ENCODE measurements at places on chromosomes 12 and 14. TPM values are rescaled to one million over a fixed set of nuclear protein-coding genes. Genes with fewer than 3 reads are reported as not detected.

MSRB3 gene
- total RNA-seq, result 36.8 TPM

AMIGO2 gene
- total RNA-seq, result 5.8 TPM

GRCh38 chr14:103905842-103906456, 22.3 kb upstream of the TDRD9 start:
- no peak for DNase-seq

GRCh38 chr12:50745861-50746260, 18.0 kb upstream of the ATF1 start:
- no peak for DNase-seq

DNA sequence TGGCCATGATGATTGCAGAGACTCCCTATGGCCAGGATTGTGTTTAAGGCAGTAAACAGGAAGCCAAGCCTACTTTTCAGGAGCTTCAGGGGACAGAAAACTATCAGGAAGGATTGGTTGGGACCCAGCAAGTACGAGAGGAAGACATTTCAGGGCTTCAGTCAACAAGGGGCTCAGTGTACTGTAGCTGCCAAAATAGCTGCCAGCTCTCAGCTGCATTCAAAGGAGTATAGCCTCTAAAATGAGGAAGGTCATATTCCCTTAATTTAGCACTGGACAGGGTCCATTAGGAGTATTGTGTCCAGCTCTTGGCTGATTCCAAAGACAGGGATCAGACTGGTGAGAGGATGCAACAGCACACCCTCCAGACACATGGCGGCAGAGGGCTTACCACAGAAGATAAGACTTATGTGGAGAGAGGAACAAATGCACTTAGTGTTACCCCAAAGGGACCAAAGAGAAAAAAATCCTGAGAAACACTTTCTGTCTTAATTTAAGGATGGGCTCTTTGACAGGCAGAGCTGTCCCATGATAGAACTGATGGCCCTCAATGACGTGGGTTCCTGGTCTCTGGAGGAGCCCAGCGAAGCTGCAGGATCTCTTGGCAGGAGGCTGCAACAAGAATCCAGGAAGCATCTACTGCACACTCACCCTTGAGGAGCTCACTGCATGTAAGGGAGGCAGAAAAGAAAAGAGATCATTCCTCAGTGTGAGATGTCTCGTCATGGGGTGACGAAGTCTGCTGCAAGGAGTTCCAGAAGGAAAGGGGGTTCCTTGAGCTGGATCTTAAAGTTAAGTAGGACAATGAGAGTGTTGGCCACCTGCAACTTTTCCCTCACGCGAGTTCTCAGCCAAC, 14.8 kb downstream of the BDKRB1 start:
- no peak for DNase-seq

- DNase-seq, result no peak
Measured at GRCh38 chr12:92604786-92605185, 98.0 kb upstream of the PLEKHG7 start.

- no peak for DNase-seq
Measured at GRCh38 chr12:96521895-96522682, 32.7 kb downstream of the CFAP54 start.

DNA sequence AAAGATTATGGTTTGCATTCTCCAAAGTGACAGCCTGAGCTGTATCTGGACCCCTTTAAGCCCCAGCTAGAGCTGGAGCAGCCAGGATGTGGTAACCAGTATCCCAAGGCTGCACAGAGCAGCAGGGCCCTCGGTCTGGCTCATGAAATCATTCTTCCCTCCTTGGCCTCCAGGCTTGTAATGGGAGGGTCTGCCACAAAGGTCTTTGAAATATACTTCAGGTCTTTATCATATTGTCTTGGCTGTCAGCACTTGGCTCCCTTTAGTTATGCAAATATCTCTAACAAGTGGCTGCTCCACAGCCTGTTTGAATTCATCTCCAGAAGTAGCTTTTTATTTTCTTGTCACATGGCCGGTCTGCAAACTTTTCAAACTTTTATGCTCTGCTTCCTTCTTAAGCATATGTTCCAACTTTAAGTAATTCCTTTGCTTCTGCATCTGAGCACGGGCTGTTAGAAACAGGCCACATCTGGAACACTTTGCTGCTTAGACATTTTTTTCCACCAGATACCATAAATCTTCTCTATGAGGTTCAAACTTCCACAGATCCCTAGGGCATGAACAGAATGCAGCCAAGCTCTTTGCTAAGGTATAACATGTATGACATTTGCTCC, 663.4 kb upstream of the MIS18BP1 start:
- no peak for DNase-seq

DNA sequence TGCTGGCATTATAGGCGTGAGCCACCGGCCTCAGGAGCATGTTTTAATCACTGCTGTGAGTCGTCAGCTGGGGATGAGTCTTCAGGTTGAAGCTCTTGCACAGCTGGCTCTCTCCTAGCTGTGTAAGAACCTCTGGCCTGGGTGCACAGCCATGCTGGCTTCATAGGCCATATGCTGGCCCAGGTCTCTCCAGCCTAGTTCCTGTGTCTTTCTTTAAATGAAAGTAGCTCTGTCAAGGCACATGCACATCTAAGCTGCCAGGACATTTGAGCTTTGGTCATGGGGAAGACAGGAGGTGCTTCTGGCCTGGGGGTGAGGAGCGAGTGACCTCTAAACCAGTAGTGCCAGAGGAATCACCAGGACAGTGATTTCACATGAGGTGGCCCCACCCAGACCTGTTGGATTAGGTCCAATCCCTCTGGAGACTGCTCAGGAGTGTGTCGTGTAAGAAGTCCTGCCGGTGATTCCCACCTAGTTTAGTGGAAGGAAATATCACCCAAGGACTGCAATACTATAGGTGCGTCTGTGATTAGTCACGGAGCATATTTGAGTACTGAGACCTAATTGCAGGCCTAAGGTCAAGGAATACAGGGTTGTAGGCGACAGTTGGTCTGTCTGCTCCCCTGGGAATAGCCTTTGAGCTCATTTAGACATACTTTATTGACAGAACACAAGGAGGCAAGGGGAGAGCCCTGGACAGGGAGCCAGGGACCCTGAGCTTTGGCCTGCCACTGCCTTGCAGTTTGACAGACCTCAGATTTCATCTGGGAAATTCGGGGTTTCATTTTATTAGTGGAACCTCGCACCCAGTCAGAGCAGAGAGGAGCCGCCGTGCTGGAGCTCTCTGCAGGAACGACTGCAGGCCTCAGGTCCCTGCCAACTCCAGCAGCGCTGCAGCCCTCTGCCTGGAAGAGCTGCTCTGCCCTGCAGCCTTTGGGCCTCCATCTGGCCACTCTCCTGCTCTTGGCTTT, 67.0 kb downstream of the ANKRD9 start:
- DNase-seq, result no peak

- no peak for DNase-seq
Measured at GRCh38 chr12:91074154-91074709, 16.4 kb upstream of the KERA start.

ZFYVE26 gene
- 25.0 TPM for total RNA-seq

USP5 gene
- 38.0 TPM for total RNA-seq

DNA sequence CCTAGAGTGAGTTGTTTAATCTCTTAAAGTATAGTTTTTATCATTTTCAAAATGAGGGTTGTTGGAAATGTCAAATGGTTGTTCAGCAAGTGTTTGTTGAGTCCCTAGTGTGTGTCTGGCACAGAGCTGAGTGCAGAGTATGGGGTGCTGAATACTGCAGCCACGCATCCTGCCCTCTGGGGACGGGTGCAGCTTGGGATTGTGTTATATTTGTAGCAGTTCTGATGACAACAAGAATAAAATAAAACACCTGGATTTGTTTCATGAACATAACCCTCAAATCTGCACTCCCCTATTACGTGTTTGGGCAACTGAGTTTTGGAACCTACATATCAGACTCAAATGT, 127.9 kb downstream of the CACNA1C start:
- DNase-seq, result no peak

STAT6 gene
- 234 TPM for total RNA-seq

- DNase-seq, result no peak
Measured at GRCh38 chr12:28780096-28780495, 369.0 kb upstream of the FAR2 start.

DNA sequence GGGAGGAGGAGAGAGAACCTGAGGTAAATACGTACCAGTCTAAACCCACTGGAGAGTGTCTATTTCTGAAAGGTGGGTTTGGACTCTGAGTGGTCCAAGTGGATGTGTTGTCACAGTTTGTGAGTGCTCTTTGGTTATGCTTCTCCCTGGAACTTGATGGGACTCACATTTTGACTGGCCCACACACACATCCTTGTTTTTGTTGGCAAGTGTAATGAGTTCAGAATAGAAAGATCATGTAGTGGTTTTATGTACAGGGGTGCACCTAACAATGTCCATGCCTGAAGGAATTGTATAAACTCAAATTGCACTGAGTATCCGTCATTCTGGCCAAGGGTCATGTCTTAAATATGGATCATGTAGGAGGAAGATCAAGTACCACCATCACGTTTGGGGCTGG, 4.8 kb downstream of the PPFIBP1 start:
- DNase-seq, result no peak

MYF5 gene
- not detected for total RNA-seq

DNA sequence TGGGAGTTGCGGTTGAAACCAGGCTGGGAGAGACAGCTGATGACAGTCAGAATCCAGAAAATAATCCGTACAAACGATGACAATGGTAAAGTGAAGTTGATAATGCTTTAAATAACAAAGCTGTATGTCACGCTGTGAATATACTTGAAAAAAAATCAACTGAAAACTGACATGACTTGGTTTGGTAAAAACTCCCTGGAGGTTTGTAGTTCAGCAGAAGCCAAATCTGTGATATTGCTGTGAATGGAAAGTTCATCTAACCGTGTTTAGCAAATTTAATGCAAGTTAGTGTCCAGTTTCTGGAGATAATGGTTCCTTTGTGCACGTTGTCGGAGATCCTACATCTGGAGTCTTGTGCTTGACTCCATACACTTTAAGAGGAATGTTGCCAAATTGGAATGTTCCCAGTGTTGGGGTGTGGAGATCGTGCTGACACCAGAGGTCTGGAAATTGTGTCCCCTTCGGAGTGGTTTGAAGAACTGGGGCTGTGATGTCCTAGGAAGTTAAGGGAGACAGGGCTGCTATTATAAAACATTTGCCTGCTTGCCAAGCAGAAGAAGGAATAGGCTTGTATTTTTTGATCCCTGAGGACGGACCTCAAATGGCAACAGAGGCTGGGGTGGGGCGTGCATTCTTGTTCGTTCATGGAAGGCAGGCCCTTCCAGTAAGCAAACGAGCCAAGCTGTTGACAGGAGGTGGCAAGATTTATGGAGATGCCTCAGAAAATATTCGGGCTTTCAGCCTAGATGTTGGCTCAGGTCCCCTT, 30.6 kb downstream of the PPFIBP1 start:
- no peak for DNase-seq

DNA sequence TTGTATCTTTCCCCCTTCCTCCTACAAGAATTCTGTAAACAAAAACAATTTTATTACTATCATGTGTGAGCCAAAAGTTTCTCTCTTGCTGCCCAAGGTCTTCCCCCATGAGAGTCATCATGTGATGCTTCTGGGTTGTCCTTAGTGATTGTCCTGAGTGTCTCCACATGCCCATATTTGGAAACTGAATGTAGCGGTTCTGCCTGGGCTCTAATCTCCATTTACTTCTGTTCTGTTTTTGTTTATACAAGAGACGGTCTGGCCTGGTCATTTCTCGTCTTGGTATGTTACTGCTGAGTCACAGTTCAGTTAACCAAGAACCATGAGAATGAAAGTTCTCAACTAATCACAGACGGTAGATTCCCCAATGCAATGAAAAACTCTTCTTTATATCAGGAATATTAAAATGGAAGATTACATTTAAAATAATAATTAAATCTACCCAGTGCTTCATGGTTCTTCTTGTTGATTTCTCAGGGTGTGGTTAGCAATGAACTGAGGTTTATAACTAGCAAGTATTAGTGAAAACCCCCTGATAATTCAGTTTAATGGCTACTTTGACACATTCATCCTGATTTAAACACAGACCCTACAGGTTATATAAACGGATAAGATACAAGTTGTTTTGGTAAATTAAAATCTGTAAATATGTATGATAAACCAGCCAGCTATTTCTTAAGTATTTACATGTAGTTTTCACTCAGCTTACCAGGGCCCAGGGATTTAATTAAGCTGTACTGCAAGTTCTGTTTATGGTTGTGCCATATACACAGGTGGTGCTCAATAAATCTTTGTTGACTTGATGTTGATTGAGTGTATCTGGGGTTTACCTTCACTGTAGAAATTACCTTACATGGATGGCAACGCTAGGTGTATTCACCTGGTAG, 81.1 kb downstream of the PELI2 start:
- no peak for DNase-seq

GRCh38 chr14:61203081-61203753, 77.9 kb downstream of the TMEM30B start:
- DNase-seq, result no peak

CORO1C gene
- 194 TPM for total RNA-seq

- no peak for DNase-seq
Measured at GRCh38 chr14:35292770-35293561, 784 bp downstream of the PSMA6 start.

MAPK1IP1L gene
- total RNA-seq, result 80.3 TPM

GRCh38 chr12:106269150-106269771, 21.4 kb upstream of the CKAP4 start:
- no peak for DNase-seq

PLBD1 gene
- 21.4 TPM for total RNA-seq

BBOF1 gene
- 5.8 TPM for total RNA-seq

GRCh38 chr12:76634133-76634532, 74.6 kb upstream of the OSBPL8 start:
- no peak for DNase-seq

GRCh38 chr12:24244801-24245200, 295.3 kb upstream of the SOX5 start:
- no peak for DNase-seq

DNA sequence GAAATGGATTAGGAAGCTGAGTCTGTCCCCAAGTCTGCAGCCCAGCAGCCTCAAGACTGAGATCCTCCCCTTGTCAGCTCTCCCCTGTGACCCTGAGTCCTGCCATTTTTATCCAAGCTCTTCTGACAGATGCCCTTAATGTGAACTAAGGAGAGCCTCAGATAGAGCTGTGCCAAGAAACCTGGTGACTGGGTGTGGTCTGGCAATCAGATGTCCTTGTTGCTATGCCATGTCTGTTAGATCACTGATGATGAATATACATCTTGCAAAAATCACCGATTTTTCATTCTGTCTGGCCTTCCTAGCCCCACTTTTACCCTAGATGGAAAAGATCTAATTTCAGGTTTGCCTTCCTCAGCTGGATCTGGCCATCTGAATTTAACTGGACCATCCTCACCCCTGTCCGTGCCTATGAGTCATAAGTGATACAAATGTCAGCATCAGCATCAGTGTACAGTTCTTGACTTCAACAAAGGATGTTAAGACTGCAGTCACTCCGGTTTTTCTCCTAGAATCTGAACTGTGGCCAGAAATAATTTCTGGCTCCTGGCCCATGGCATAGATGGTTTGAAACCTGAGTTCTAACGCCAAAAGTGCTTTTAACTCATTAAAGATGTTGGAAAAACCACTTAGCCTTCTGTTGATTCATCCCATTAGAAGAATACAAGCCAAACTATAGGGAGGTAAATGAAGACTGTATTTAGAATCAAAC, 61.2 kb upstream of the GRIP1 start:
- no peak for DNase-seq

- no peak for DNase-seq
Measured at GRCh38 chr14:92900660-92901059, 22.3 kb upstream of the CHGA start.

RTL1 gene
- total RNA-seq, result not detected

GRCh38 chr12:132872975-132873421, 14.4 kb downstream of the CHFR start:
- no peak for DNase-seq

- DNase-seq, result no peak
Measured at GRCh38 chr14:74647678-74648461, 35.8 kb upstream of the LTBP2 start.
